CD4-positive, alpha-beta T cell treated with Interleukin-4 for 1 hour (primary cell): ENCODE measurements at places on chromosomes 4 and X.
A peak's percentile ranks its signal among the peaks of the same experiment; 100 is the strongest.

DNA sequence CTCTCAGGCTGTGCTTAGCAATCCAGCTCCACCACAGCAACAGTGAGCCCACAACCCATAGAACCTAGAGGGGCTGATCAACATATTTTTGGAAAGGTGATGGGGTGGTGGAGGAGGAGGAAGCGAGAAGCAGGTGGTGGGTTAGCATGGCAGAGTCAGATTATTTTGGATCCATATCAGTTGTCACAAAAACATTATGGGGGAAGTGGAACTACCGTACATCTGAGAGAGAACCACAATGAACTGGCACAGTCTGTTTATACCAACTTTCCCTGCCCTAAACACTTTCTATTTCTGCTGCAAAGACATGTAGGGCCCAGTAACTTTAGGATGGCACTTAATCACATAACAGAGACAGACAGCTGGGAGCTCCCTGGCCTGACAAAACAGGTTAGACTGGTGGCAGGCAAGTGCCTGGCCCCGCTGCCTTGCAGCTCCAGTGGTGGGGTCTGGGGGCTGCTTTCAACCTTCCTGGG, 4.3 kb downstream of the SLC9A7 start:
- no peak for DNase-seq

DNA sequence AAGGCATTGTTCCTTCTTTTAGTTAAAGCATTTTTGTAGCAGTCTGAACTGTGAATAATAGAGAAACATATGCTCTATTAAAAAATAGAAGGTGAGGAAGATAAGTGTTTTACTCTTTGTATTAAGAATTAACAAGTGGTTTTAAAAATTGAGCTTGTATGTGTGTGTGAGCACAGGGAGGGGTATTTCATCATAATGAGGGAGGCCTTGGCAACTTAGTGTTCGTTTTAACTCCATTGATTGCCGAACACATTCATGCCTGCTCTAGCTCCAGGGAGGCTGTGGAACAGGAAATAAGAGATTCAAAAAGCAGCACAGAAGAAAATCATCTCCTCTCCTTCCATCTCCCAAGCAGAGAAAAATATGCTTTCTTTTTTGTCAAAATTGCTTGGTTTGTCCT, 14.8 kb downstream of the SHROOM3 start:
- no peak for DNase-seq

GRCh38 chr4:38565271-38566199, 98.5 kb upstream of the KLF3 start:
- no peak for DNase-seq

- no peak for DNase-seq
Observed at GRCh38 chr4:128519163-128519830, 231.7 kb upstream of the PGRMC2 start.

DNA sequence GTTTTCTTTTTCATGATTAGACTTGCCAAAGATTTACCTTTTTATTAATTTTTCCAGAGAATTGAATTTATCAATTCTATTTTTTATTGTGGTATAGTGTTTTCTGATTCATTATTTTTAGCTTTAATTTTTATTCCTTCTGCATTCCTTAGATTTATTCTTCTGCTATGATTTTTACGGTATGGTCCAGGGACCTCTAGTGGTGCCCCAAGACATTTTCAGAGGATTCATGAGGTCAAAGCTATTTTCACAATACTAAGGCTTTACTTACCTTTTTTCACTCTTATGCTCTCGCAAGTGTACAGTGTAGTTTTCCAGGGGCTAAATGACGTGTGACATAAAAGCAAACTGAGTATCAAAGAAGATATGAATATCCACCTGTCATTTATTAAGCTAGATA, 8.0 kb downstream of the RADX start:
- peak; percentile 14 for DNase-seq

DNA sequence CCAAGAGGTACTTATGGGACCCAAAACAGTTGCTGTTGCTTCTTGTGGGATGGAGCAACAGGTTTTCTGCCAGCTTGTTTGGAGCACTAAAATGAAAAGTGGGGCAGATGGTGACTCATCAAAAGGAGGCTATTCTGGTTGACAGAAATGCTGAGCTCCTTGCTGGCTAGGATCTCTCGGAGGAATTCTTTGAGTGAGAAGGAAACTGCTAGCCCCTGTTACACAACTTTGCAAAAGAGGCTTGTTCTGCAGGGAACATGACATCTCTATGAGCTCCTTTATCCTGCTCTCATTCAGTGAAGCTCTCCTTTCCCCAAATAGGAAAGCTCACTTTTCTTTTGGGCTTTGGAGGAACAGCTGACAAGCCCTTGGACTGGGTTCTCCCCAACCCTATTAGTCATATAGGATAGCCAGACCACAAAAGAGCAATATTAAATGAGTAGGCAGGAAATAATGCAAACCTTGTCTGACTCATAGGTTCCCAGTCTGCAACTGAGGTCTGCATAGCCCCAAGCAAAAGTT, 108.3 kb downstream of the CDS1 start:
- DNase-seq, result no peak

DNA sequence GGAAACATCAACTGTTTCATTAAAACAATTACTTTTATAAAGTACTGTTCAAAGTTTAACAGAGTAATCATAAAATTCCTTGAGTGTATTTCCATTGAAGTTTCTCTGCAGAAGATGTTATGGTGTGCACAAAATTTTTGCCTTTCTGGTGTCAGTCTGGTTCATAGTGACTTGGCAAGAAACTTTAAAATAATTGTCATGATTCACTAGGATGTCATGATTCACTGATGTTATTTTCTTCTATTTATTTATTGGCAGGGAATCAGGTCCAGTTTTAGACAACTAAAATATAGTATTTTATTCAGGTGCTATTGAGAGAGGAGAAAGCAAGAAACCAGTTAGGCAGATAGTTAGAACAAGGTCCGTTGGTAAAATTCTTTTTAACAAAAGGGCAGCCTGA, 3.8 kb downstream of the UGT2A1 start:
- no peak for DNase-seq

GRCh38 chr4:26484032-26484515, 6.2 kb downstream of the CCKAR start:
- no peak for DNase-seq

DNA sequence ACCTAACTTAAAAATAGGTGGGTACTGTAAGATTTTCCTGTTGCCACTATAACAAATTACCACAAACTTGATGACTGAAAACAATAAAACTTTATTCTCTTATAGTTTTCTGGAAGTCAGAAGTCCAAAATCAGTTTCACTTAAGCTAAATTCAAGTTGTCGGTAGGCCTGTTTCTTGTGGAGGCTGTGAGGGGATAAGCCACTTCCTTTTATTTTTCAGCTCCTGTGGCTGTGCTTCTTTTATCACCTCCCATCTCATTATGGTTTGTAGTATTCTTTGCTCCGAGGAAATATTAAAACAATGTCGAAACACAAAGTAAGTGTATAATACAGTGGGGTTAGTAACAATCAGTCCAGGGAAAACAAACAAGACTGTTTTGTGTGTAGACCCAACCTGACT, 610.5 kb upstream of the TECRL start:
- no peak for DNase-seq

DNA sequence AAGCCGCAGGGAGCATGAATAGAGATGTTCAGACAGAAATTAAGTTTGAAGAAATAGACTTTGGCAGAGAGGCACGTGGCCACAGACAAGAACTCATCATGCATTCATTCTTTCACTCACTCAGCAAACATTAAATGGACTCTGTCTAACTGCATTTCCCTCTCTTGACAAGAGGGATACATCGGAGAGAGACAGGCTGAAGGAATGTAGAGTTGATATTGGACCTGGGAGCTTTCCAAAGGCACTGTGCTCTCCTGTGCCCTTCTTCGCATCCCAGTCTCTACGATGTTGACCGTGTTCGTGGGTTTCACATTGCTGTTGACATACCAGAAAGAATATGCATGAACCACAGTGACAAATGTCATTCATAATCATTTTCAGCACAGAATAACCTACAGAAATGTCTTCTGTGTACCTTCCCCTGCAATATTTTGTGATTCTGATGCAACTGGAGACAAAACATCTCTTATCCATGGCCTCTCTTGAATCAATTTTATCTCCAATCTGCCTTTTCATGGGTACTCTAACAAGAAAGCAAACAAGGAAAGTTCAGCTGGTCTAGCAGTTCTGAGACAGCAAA, 34.7 kb upstream of the CD99 start:
- no peak for DNase-seq

DNA sequence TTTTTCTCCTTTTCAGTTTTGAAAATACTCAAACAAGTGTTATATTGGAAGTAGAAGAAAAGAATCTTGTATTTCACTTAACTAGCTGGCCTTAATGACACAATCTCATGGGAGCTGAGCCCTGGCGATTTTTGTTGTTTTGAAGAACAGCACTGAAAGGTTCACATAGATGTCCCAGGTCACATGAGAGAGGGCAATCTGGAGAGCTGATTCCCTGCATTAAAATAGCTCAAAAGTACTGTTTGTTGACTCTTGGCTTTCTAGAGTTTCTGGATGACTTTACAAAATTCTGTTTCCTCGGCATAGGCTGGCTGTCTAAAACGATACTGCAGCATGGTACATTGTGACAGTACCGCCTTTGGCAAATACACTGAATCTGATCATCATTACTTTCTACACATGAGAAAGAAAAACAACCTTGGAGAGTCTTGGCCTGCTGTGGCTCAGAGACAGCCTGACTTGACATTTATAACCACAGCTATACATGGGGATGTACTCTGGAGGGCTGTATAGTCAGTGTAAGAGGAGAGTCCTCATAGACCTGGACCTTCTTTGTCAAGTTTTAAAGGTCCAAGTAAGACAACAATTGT, 119.8 kb upstream of the PDLIM3 start:
- DNase-seq, result no peak

- peak; percentile 81 for DNase-seq
Observed at GRCh38 chr4:687048-687970, 1.6 kb downstream of the SLC49A3 start.

DNA sequence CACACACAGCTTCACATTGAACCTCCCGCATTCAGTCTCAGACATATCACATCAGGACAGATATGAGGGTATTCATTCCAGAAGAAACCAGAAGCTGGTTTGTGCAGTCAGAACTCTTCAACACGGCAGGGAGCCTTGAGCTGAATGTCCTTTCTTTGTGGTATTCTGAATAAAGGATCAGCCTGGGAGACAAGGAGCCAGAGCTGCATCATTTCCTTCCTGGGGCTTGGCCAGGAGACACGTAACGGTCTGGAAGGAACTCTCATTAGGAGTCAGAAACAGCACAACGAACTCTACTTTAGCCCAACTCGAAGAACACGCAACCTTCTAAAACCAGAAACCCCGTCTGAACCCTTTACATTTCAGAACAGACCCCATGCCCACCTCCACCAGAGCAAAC, 46.4 kb downstream of the KDR start:
- no peak for DNase-seq

- DNase-seq, result no peak
Observed at GRCh38 chr4:78551420-78552351, at the start of gene ANXA3. TSS of gene ANXA3 (plus strand) at chr4:78551770. CDS start at chr4:78554474, 2,704 bp downstream.

DNA sequence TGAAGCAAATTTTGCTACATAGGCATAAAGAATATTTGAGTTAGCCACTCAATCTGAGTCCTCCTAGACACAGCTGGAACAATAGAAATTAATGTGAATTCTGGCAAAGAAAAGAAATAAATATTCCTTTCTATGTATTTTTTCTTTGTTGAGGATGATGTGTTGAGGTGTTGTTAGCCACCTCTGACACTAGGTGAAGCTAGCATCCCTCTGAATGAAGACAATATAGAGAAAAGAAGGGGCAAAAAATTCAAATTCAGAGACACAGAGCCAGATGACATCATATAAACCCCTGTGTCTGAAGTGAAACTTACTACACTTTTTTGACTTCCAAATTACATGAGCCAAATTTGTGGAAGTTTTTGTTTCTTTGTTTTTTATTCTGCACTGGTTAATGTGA, 34.6 kb upstream of the TMPRSS11D start:
- DNase-seq, result no peak

DNA sequence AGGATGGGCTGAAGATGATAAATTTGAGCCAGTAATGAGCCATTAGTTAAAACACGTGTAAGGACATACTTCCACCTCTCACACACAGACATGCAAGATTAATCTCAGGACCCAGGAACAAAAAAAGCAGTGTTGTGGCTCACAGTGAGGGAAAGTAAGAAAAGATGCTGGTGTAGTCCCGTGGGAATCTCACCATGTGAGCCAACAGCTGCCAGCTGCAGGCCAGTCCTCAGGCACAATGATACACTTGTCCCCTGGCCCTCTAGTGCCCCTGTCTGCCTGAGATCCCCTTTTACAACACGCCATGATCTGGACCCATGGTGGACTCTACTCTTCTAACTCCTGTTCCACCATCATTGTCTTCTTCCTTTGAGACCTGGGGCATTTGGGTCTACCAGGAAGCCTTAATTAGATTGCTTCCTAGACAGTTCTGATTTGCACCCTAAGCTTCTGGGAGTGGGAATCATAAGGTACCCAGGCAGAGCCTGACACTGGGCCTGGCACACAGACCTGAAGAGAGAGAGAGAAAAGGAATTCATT, 194.7 kb downstream of the STIM2 start:
- no peak for DNase-seq

DNA sequence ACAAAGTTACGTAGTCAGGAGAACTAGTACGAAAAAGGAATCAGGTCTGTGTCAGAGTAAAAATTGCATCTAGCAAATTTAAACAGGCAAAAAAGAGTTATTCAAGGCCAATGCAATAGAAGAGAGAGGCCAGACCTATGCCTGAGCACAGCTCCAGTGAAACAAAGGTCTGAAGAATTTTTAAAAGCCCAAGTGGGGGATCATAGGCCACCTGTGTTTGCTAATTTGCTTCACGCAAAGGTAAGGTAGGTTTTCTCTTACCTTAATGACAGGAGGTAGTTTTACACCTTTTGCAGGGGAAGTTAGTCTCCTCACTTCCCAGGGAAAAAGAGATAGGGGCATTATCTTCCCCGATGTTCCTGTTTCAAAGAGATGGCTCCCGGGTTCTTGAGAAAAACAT, 448.6 kb upstream of the TECRL start:
- DNase-seq, result no peak

DNA sequence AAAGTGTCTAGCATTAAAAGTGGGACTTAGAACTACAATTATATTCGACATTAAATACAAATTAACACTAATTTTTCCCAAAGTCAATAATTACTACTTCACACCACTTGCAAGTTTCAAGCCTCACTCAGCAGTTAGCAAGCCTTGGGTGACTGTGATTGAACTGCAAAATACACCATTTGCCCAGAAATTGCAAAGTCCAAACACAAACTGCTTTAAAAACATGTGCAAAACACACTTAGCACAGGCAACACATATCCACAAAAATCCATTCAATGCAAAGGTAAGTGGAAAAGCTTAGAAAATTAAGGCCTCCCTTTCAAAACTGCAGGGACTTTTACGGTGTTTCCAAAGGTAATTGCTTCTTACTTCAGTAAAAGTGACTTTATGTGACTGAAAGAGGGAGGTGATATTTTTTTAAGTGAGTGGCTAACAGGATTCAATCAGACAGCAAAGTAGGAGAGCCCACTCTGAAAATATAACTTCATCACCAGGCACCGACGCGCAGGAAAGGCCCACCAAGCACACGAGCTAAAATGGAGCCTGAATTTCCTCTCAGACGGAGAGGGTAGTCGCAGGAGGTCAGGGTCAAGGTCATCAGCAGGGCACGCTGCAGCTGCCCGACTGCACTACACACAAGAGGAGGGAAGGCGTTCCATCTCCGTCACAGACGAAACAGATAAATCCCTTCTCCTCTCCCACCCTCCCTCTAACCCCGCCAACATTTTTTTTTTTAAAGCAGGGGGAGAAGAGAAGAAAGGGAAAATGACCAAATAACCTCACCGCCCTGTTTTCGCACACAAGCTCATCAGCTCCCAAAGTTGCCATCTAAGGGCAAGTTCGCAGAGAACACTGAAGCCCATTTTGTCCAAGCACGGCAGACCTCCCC, 3.1 kb downstream of the ZNF827 start:
- DNase-seq, result peak; percentile 16
